ENCODE measurements at places on chromosomes 7 and 10.

- DNase-seq: no peak
Measured at GRCh38 chr7:26397796-26398426, 106.2 kb downstream of the SNX10 start.

DNA sequence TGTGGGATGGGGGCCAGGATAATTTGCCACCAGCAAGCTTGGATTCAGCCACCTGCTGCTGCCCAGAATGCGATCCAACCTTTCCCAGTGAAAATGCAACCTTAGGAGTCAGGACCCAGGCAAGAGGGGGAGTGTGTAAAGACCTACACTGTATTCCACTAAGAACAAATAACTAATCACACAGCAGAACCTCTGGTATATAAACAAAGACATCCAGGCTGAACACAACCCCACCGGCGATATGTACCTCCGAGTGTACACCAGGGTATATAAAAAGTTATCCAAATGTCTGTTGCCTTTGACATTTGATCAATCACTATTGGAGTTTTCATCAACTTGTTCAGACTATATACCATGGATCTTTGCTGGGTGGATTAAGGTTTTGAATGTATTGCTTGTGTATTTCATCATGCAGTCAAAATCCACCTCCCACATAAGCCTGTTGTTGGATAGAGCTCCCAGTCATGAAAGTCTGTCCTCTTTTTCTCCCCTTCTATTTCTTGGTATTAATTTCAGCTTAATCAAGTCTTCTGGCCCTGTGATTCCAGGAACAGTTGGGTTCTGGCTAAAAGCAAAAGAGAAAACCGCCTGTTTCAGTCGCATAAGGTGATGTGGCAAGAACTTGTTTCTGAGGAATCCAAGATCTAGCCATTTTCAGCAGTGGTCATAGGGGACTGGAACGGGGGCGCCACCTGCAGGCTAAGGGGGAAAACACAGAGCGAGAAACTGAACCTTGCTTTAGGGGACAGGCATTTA is 290.7 kb downstream of the CCDC3 start:
- peak; percentile 47 for DNase-seq

DNA sequence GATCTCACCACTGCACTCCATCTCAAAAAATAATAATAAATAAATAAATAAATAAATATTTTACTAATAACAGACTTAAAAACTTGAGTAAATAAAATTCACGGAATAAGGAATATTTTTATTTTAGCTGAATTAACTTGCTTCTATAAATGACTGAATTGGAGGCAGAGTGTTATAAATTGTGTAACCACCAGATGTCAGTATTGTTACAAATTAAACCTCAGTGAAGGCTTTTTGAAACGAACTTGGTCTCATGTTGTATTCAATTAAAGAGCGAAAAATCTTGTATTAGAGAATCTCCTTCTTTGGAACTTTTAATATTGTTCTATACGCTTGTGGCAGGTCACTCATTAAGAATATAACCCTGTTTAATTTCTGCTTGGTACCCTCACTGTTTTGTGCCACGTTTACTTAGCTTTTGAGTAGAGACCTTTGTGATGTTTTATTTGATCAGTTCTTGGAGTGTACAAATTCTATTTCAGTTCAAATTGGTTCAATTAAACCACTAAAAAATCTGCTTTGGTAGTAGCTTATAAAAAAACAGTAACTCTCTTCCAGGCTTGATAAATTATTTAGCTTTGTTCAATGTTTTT is 45.6 kb upstream of the SCIN start:
- no peak for DNase-seq

- DNase-seq: no peak
Measured at GRCh38 chr7:140403878-140404564, at the start of gene RAB19. RAB19 (plus strand) TSS chr7:140404058; CDS start chr7:140407647, 3,589 bp downstream.

GRCh38 chr10:93488956-93489528 is 6.9 kb upstream of the MYOF start:
- no peak for DNase-seq

- no peak for DNase-seq
Measured at GRCh38 chr7:66518151-66518691, 110.5 kb upstream of the KCTD7 start.

GRCh38 chr7:141381794-141382427 is 169.3 kb upstream of the AGK start:
- DNase-seq: no peak

DNA sequence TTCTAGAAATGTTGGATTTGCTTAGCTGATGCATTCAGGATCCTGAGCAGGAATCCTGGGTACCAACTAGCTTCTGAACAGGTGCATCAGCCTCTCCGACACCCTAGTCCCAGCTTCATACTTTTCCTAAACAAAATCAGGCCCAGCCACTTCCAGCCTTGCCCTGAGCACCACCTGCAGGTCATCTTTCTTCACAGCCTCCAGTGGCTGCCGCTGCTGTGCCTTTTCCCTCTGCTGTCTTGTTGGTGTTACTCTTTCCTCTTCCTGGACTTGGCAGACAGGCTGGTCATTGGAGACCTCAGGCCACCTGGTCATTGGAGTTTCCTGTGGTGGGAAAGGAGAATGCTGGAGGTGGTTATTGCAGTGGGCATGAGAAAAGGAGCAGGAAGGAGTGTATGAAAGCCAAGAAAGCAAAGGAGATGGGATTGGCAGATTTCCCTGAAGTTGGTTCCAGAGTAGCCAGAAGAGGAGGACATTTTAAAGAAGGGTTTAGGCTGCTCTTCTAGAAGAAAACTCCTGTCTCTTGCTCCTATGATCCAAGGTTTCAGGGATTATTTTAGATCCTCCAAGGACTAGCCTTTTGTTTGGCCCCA is 48.2 kb upstream of the NFKB2 start:
- DNase-seq: no peak

DNA sequence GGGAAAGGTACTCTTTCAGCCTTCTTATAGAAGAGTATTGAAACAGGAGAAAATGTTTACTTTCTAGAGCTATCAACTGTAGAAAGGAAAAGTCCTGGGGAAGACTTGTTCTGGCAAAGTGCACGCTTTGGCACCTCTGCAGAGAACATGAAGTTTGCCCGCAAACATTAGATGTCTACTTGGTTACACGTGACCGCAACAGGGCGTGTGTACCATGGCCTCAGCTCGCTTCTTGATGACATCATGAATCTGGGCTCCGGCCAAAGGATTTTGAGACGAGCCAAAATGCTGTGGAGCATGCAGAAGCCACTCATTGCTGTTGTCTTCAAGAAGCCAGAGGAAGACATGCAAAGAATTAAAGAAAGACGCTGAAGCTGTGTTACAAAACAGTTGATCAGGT is 8.6 kb upstream of the TAS2R60 start:
- DNase-seq: no peak
